Stimulated activated CD4-positive, alpha-beta T cell treated with anti-CD3 and anti-CD28 coated beads, Interleukin-2, amount 100 ng/mL, for 24 hours (primary cell): ENCODE measurements at places on chromosomes 3 and 15.

DNA sequence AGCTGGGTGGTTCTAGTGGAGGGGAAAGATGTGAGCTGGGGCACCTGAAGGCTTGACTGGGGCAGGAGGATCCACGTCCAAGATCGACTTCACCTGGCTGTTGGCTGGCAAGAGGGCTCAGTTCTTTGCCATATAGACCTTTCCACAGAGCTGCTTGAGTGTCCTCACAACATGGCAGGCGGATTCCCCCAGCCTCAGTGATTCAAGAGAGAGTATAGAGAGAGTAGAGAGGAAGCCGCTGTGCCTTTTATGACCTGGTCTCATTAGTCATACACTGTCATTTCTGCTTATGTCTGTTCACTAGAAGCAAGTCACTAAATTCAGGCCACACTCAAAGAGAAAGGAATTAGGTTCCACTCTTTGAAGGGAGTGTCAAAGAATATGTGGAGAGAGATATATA, 101.6 kb downstream of the APBA2 start:
- DNase-seq, result no peak

DNA sequence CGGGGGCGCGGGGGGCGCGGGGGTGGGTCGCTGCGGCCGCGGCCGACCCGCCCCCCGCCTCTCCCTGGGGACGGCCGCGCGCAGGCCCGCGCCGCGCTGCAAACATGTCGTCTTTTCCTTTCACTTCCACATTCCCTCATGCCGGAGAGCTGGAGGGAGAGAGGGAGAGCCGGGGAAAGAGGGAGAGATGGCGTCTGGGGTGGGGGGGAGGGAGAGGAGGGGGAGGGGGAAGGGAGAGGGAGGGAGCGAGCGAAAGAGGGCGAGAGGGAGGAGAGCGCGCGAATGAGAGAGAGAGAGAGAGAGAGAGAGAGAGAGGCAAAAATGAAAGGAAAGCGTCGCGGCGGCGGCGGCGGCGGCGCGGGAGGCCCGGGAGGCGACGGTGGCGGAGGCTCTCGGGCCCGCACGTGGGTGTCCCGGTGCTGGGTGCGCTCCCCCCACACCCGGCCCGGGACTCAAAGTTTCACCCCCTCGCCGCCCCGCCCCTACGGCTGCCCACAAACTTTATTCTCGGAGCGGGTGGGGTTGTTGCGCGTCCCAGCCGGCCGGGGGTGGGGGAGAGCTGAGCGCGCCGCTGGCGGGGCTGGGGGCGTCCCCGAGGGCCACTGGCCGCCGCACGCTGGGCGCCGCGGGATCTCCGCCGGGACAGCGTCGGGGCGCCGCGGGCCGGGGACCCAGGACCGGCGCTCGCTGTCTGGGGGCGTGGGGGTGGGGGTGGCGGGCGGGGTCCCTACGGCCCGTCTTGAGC, 731 bp downstream of the ZNF710 start:
- DNase-seq, result peak; percentile 72

DNA sequence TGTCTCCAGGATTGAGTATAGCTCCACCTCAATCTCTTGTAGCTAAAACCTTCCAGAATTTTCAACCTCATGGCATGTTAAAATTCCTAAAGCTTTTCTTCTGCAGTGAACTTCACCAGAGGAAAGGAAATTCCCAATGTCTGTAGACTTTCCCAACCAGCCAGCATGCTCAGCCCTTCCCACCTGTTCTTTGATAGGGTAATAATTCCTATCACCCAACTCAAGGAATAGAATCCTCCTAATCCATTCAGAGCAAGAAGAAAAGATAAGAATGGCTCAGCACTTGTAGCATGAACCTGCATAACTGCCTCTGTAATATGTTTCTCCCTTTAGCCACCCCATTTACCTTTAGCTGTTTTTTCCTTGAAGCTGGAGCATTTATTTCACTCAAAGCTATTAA, 301.8 kb upstream of the GADL1 start:
- no peak for DNase-seq

DNA sequence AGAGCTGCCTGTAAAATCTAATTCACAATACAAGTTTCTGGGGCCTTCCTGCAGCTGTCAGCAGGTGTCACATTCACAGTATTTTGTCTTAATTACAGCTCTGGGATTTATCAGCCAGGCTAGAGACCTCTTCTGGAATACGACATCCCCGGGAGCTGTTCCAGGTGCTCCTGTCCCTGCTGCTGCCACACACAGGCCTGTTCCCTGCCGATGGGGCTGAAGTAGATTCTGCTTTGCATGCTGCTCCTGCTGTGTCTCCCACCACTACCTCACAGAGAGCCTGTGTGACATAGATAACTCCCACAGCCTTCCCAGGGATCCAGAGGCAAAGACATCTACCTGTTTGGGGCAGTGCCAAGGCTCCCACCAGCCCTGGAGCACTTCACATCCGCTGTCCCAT, 20.4 kb downstream of the COLQ start:
- DNase-seq, result no peak

- no peak for DNase-seq
Measured at GRCh38 chr3:161977063-161977462, 480.5 kb downstream of the OTOL1 start.

DNA sequence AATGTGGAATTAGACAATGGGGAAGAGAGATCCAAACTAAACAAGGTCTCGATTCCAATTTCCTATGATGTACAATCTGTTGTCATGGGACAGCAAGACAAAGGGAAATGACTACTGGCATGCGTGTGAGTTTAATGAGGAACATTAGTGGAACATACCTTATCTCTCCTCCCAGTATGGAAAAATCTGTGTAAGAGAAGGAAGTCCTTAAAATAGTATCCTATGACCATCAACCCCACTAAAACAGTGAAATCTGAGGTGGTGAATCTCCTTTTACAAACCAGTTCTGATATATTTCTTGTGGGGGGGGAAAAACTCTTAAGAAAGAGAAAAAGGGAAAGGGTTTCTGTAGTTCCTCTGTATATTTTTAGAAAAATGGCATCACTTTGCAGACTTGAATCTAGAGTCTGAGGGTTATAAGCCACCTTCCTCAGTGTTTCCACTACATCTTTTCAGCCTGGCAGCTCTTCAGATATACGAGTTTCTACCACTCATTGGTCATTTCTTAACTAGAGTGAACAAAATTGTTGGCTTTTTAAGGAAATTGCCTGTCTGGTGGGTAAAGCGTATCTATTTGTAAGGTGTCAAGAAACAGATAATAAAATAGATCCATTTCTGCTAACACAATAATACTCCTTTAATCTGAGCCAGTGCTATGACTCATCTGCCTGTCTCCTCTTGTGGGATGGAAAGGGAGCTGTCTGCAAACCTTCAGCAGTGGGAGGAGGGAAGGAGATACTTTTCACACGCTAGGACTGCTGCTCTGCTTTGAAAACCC, 3.0 kb upstream of the TNFAIP8L3 start:
- no peak for DNase-seq

- no peak for DNase-seq
Measured at GRCh38 chr3:177314897-177315296, 117.6 kb upstream of the TBL1XR1 start.

- no peak for DNase-seq
Measured at GRCh38 chr15:44532689-44533088, 4.3 kb upstream of the EIF3J start.

GRCh38 chr3:24374801-24375200, 119.8 kb downstream of the THRB start:
- DNase-seq, result no peak

DNA sequence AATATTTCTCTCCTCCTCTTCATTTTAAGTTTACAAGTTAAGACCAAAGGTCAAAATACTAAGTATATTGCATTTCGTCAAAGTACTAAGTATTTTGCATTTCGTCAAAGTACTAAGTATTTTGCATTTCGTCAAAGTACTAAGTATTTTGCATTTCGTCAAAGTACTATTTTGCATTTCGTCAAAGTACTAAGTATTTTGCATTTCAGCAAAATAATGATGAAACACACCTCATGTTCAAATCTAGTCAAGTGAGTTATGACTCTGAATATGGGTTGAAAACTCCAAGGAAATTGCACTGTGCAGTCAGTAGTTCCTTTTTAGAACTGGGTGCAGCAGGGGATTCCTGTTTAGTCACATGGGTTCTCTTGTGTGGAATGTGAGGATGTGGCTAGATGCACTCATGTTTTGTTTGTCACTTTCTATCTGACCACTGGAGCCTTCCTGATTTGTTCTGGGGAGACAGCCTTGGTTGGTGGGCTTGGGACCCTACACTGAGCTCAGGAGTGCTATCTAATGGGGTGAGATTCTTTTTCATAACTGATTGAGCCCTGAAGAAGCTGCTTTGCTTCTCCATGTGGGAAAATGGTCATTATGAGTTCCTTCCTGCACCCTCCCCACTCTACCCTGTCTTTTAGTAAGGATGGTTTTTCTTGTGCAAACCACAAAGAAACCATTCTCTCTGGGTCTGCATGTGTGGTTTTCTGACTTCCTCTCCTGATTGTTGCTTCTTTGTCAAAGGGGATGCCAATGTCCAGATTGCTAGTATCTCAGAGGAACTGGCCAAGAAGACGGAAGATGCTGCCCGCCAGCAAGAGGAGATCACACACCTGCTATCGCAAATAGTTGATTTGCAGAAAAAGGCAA, 73.4 kb downstream of the CCK start:
- DNase-seq, result no peak

DNA sequence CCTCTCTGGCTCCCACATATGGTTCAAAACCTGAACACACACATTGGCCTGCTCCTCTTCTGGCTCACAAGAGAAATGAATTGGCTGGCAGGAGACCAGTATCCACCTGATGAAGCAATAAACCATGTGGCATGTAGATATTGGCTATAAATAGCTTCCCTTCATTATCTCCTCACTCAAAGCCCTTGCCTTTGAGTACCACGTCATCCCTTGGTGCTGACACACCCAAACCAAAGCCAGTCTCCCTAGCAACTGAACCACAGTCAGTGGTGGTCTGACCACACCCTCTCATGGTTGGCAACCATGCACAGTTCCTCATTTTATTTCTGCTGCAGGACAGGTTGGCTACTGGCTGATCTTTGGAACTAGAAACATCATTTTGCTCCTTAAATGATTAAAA, 98.8 kb downstream of the ZNF621 start:
- DNase-seq, result peak; percentile 4

DNA sequence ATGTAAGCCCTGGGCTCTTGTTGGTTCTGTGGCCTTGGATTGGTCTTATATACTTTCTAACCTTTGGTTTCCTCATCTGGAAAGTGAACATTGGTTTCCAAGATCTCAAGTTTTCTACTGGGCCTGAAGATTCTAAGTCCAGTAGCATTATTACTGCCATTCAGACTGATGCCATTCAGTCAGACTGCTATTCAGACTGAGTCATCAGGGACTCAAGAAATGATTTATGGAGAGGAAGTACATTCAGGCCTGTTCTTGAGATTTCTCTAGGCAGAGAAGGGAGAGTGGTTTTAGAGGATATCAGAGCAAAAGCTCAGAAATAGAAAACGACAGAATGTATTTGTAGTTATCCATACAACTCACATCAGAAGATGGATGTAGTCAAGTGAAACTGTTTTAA, 557.2 kb downstream of the NR2F2 start:
- no peak for DNase-seq

DNA sequence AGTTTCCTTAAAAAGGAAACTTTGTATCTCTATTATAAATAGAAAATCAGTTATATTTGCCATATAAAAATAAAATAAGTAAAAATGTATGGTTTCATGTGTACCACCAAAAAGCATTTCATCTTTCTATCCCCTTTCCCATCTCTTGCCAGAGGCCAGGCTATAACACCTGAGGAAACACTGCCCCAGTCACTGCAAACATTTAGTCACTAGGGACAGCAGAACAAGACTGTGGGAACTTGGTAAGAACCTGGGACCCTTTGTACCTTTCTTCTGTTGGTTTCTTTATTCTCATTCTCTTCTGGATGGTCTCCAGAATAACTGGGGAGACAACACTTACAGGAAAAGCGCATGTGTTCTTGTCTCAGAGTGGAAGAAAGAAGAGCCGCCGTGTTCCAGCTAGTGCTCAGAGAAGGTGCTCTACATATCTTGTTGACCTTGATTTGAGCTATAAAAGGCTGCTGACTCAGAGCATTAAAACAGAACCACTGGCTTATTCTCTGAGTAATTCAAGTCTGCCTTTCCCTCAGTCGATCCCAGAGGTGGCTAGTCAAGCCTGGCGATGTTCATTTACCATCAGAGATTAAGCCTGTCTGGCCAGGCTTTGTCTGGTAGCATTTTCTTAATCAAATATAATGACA, 361.6 kb downstream of the RBMS3 start:
- DNase-seq, result no peak

- DNase-seq, result no peak
Measured at GRCh38 chr15:62883938-62884479, 158.5 kb upstream of the TPM1 start.

DNA sequence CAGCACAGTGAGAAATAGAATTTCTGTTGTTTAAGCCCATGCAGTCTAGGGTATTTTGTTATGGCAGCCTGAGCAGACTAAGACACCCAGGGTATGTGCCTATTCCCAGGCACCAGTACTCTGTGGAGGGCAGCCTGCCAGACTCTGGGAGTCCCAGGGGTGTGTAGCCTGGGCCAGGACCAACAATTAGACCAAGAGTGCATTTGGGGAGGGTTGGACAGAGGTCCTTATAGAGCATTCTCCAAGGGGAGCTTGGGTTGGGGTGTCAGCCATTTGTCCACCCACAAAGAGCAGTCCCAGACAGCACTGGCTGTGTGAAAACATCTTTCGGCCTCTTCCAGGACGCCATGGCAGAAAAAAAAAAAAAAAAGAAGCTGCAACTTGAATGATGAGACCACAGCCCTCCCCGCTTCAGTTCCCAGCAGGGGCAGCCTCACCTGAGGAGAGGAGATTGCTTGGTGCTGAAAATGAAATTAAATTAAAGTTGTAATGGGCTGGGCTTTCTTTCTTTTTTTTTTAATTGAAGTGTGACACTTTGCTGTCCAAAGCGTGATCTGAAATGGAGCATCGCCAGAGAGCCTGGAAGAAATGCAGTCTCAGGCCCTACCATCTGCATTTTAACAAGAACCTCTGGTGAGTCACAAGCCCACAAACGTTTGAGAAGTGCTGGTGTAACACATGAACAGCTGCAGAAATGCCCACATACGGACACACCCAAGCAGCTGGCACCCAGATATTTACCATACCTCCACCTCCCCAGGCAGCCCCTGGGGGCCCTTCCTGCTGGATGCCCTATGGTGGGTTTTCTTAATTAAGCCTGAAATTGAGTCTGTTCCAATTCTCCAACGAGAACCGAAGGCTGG, 21.3 kb upstream of the CAV3 start:
- no peak for DNase-seq

DNA sequence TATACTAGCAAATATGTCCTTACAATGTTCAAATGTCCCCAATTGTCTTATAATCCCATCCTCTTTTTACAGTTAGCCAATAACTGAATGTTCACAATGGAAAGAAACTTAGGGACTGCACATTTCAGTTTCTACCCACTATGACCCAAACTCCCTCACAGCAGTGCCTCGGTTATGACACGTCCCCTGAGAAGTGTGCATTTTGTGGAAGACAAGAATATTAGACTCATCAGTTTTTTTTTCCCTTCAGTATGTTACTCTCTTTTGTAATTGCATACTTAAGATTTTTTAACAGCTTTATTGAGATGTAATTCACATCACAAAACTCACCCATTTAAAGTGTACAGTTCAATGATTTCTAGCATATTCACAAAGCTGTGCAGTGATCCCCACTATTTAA, 64.8 kb downstream of the IGF2BP2 start:
- DNase-seq, result no peak

GRCh38 chr15:57920911-57921310, 144.6 kb downstream of the ALDH1A2 start:
- DNase-seq, result no peak

GRCh38 chr3:174854987-174855386, 4.1 kb upstream of the NAALADL2 start:
- no peak for DNase-seq

GRCh38 chr3:171159822-171160157, 133.3 kb upstream of the SLC2A2 start:
- no peak for DNase-seq
